ENCODE measurements at places on chromosomes 7 and 10.

- no peak for DNase-seq
Measured at GRCh38 chr10:131909014-131909808, 8.4 kb downstream of the PPP2R2D start.

DNA sequence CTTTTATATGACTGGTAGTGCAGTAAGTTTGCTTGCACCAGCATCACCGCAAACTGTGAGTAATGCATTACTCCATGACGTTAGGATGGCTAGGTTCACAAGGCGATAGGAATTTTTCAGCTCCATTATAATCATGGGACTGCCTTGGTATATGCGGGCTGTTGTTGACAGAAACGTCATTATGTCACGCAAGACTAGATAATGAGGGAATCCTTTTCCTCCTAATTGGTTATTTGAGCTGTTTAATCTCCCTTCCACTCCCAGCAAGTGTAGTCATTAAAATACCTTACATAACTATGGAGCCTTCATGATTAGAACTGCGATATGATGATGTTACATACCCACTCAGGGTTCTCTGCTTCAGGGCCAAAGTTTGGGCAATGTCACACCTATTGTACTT, 17.3 kb downstream of the KLLN start:
- DNase-seq, result no peak

DNA sequence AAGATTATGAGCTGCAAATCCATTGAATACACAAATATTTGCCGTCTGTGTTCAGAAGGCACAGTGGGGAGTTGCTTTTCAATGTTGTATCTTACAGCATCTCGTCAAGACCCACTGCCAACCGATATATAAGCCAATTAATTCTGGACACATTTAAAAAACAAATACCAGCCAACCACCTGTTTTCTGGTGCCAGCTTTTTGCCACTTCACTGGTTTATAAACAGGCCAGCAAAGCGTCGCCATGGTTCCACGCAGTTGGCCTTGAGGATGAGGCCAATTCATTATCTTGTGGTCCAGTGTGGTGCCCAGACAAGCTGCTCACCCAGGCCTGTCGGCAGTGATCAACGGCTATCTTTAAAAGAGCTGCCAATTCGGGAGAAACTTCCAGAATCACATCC, 321.0 kb downstream of the TCERG1L start:
- DNase-seq, result no peak

GRCh38 chr7:16836481-16836880, 31.7 kb upstream of the AGR2 start:
- DNase-seq, result no peak

GRCh38 chr7:114051871-114052331, 133.1 kb upstream of the PPP1R3A start:
- peak; percentile 85 for DNase-seq

- DNase-seq, result no peak
Measured at GRCh38 chr7:55170335-55171069, 151.7 kb downstream of the EGFR start.

- no peak for DNase-seq
Measured at GRCh38 chr7:99944497-99945070, 15.2 kb upstream of the GJC3 start.

GRCh38 chr10:93475227-93475626, 6.9 kb downstream of the MYOF start:
- no peak for DNase-seq

DNA sequence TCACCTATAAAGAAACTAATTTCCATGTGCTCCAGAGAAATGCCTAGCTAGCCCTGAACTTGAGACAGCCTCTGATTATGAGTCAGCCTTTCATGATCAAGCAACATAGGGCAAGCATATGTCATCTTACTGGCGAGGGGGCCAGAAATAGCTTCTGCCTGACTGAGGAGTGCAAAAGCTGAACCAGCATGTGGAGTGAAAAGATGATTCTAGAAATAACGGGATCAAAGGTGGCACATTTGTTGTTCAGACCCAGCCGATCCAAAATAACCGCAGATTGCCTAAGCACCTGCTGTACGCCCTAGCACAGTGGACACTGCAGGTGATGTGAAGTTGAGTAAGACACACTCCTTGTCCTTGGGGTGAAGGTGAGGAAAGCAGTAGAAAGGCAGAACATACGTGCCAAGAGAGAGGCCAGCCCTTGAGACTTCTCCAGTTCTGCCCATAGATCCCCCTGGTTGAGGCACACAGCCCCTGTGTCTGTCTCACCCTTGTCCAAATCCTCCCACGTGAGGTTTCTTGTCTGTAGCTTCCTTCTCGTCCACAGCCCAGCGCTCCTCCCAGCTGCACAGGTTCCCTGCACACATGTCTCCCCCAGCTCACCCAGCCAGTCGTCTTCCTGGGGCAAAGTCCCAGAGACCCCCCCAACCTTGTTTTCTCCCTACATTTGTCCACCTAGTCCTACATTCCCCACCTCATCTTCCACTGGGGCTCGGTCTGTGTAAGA, 2.8 kb upstream of the BCL7B start:
- peak; percentile 82 for DNase-seq

DNA sequence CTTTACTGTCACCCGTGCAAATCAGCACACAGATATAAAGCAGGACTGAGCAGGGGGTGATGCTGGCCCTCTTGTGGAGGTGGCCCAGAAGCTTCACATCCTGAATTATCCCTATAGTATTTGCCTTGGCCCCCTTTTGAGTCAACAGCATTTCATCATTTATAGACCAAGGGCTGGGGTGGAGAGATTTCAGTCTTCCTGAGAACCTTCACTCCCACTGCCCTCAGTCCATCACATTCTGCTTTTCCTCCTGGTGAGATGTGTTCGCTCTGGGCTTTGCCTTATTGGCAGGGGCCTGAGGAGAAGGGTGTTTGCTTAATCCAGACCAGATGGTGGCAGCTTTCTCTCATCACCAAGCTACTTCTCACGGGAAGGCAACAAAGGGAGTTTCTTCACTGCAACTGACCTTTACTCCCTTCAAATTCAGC, 47.7 kb downstream of the NOC3L start:
- no peak for DNase-seq

DNA sequence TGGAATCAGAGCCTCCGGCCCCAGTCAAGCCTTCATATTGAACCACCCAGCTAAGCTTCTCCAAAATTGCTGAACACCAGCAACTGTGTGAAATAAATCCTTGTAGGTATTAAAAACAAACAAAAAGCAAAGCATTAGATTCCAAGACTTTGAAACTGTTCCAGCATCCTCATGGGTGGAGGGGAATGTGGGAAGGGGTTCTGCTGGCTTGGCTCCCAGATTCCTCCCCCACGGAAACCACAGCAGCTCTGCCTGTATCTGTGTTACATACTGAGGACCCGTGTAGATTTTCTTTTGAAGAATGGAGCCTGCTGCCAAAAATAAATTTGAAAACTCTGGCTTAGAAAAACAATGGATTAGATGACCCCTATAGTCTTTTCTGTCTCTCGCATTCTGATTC, 20.0 kb downstream of the AKR1B1 start:
- DNase-seq, result no peak
